ENCODE measurements at places on chromosomes 16 and 17.

DNA sequence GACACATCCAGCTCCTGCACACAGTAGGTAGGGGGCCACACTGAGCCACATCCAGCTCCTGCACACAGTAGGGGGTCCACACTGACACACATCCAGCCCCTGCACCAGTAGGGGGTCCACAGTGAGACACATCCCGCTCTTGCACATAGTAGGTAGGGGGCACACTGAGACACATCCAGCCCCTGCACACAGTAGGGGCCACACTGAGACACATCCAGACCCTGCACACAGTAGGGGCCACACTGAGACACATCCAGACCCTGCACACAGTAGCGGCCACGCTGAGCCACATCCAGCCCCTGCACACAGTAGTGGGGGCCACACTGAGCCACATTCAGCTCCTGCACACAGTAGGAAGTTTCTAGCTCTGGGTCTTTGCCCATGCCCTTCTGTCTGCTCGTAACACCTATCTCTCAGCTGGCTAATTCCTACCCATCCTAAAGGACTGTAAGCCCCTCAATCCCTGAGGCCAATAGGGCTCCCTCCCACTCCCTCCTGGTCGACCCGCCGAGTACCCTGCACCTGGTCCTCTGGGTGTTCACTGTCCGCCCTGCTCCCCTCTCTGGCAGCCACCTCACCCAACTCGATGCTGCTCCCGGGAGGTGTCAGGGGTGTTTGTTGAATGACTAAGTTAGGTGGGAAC is 9.4 kb upstream of the ATP2A3 start:
- DNase-seq = no peak

- no peak for DNase-seq
Measured at GRCh38 chr17:48330887-48331286, 99.1 kb downstream of the SKAP1 start.

DNA sequence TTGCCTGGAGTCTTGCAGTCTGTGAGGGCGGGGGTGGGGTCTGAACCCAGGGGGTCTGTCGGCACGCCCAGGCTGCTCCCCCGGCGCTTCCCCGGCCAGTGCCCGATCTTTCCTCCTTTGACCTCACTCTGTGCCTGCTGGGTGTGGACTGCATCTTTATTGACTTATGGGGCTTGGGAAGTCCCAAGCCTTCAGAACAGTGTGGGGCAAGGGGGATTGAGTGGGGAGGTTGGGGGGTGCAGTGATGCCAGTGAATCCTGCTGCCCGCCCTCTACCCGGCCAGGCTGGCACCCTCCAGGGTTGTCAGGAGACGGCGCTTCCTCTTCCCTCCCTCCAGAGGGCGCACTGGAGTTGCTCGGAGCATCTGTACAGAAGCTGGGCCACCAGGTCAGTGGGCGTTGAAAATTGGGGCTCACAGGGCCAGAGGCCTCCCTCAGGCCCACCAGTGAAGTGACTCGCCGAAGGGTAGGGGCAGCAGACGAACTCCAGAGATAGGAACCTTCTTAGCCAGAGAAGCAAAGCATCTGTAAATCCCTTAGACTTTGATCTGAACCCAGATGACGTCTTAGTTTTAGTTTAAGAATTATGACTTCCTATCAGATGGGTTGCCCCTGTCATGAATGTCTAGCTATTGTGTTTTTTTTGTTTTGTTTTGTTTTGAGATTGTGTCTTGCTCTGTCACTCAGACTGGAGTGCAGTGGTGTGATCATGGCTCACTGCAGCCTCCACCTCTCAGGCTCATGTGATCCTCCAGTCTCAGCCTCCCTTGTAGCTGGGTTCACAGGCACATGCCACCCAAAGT is 184.8 kb upstream of the CIBAR2 start:
- DNase-seq = no peak

GRCh38 chr17:49573510-49574322 is 2.0 kb upstream of the NXPH3 start:
- no peak for DNase-seq

- DNase-seq = no peak
Measured at GRCh38 chr16:19093631-19094541, 19.9 kb upstream of the ITPRIPL2 start.

DNA sequence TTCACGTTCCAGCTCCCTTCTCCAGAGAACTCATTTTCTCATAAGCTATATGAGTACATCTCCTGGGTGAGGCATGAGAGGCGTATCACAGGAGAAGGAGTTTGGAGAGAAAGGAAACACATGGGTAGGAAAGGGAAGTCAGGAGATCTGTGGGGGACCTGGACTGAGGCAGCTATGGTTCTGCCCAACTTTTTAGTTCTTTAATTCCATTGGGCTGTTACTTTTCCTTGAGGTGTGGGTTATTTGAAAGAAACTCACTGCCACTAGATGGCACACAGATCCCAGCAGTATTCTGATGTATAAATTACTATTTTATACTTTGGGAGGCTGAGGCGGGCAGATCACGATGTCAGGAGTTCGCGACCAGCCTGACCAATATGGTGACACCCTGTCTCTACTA is 63.6 kb downstream of the NUP93 start:
- no peak for DNase-seq

GRCh38 chr17:13580790-13581189 is 20.9 kb downstream of the HS3ST3A1 start:
- no peak for DNase-seq

DNA sequence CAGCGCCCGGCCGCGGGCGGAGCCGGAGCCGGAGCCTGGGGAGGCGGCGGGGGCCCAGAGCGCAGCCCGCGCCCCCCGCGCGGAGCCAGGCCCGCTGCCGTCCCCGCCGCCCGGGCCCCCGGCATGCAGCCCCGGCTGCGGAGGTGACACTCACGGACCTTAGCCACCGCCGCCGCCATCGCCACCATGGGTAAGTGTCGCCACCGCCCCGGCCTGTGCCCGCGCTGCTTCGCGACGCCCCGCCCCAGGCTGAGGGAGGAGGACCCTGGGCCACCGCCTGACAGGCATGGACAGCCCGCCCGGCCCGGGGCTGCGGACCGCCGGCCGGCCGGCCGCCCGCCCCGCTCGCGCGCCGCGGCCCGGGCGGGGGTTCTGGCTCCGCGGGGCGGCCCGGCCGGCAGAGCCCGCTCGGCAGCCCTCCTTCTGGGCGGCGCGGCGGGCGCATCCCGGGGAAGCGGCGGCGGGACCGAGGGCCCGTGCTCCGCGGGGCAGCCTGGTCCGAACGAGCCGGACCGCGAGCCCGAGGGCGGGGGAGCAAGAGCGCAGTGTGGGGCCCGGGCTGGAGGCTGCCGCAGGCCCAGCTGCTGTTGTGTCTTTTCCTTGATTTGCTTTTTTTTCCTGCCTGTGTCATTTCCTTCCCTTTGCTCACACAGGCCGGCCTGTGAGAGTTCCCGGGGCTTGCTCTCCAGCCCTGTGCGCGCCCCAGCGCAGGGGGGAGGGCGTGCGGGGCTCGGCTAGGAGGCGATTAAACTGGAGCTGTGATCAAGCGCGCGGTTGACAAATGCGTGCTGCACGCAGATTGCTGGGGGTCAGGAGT is 565 bp downstream of the MAP3K3 start:
- DNase-seq = peak; percentile 78

DNA sequence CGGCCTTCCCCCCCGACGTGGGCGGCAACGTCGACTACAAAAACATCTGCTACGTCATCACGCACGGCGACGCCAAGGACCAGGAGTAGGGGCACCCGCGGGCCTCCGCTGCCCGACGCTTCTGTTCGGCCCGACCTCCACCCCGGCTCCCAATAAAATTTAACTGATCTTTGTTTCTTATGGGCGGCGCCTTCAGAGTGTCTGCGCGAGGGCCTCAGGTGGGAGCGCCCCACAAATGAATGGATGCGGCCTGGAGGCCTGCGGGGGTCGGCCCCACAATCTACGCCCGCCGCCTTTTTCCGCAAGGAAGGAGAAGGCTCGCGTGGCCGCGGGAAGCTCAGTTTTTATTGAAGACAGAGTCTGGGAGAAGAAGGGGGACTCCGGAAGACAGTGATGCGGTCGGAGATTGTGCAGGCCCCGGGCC is 3.2 kb downstream of the MYL11 start:
- DNase-seq = no peak

GRCh38 chr17:18992454-18993130 is 12.0 kb downstream of the FAM83G start:
- no peak for DNase-seq

GRCh38 chr17:17855976-17856375 is 19.2 kb upstream of the SREBF1 start:
- DNase-seq = no peak

- no peak for DNase-seq
Measured at GRCh38 chr17:10799407-10799806, 4.5 kb downstream of the TMEM238L start.

- DNase-seq = no peak
Measured at GRCh38 chr16:82368041-82368440, 198.0 kb upstream of the MPHOSPH6 start.

DNA sequence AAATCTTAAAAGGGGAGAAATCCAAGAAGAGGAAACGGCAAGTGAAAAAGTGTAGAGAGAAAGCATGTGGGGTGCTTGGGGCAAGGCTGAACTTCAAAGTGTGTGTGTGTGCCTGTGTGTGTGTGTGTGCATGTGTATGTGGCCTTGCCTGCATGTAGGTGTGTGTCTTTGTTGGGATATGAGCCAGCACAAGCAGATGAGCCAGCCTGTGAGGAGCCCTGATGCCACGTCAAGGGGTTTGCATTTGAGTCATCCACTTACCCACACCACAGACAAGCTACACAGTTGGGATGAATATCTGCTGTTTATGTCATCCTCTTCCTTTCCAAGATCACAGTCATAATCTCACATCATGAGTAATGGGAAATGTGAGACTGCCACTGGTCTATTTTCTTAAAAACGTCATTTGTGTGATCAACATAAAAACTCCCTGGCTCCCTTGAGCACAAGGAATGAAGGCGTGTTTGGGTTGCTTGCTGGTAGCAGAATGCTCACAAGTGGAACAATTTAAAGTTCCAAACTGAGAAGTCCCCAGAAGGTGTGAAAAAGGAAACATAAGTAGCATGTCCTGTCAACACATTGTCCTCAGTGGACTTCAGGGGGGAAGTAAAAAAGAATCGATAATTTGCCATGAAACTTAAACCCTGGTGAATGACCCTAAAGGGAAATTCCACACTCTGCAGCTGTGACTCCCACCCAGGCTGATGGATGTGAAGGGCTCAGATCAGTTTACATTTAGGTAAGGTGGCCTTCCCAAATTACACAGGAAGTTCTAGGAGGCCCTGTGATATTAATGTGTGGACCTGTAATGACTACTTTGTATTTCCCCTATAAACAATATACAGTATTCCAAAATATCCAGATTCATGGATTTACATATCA is 14.7 kb downstream of the KCTD19 start:
- no peak for DNase-seq

- DNase-seq = no peak
Measured at GRCh38 chr17:1532836-1533602, 16.6 kb upstream of the INPP5K start.

DNA sequence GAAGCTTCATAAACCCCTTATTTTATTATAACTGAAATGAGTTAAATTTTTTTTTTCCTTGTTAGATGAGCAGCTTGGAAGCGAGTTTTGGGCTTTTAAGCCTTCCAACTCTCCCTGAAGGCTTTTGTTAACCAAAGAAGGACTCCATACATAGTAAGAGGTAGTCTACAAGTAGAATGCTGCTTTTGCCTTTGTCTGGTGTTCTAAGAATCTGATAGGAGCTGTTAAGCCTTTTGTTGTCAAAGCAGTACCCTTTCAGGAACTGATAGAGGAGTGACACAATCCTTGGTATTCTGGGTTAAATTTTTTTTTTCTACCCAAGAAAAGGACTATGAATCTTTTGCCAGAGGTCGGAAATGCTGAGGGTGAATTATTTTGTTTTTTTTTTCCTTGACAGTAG is 26.1 kb downstream of the MAP2K4 start:
- no peak for DNase-seq

- DNase-seq = no peak
Measured at GRCh38 chr16:29029168-29029994, 44.5 kb downstream of the LAT start.

GRCh38 chr17:32584792-32585191 is 98.0 kb downstream of the CDK5R1 start:
- DNase-seq = no peak

DNA sequence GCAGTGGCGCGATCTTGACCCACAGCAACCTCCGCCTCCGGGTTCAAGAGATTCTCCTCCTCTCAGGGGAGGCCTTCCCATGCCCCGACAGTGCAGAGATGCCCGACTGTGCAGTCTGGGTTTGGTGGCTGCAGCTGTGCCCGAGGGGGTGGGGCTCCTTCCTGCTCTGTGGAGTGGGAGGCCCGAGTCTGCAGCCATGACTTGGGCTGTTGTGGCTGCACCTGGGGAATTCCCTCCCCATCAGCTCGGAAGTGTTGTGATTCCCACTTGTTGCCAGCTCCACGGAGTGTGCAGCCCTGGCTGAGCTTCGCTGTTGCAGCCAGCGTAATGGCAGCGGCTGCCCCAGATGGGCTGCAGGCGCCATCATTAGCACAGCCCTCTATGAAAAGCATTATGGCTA is 66.4 kb upstream of the SMIM36 start:
- no peak for DNase-seq

DNA sequence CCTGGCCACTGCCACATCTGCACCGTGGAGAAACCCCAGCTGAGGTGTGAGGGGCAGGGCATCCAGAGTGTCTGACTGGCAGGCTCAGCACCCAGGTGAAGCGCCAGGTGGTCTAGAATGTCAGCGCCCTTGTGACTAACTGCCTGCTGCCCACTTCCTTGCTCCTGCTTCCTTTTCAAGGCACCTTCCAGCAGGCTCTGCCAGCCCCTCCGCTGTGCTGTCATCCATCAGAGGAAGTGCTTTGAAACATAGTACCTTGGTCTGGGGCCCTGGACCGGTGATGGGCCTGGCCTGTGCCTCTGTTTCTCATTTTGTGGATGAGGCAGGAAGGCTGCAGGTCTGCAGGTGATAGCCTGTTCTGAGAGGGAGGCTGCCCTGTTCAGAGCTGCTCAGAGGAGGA is 5.5 kb downstream of the SPNS2 start:
- no peak for DNase-seq

- no peak for DNase-seq
Measured at GRCh38 chr17:72412650-72413076, 291.8 kb downstream of the SOX9 start.

GRCh38 chr16:54160252-54160860 is 126.2 kb downstream of the IRX3 start:
- no peak for DNase-seq

GRCh38 chr17:850851-851763 is 69.0 kb downstream of the MRM3 start:
- DNase-seq = no peak

GRCh38 chr16:82625066-82625968 is 1.5 kb upstream of the CDH13 start:
- DNase-seq = no peak

DNA sequence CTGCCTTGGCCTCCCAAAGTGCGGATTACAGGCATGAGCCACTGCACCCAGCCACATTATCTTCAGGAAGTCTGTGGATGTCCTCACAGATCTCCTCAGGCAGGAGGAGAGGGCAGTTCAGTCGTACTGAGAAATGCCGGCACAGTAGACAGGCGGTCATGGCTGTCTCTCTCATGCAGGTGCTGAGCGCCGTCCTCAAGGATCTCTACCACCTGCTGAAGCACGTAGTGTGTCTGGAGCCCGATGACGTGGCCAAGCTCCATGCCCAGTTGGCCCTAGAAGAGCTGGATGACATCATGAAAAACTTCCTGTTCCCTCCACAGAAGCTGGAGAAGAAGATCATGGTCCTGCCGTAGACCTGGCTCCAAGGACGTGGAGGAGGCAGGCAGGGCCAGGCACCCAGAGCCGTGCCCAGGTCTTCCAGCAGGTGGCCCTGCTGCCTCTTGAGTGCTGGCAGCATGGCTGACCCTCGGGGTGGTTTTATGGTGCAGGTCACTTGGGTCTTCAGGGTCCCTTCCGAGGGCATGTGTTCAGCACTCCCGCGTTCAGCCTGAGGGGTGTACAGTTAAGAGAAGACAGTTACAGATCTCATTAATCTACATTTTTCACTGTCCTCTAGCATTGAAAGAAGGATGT is 22.0 kb upstream of the HAS3 start:
- DNase-seq = no peak

GRCh38 chr17:80303824-80304223 is 43.2 kb downstream of the RNF213 start:
- DNase-seq = no peak
